CD4-positive, alpha-beta T cell treated with Interleukin-10 for 1 hour (primary cell): ENCODE measurements at places on chromosomes 5 and 9.

DNA sequence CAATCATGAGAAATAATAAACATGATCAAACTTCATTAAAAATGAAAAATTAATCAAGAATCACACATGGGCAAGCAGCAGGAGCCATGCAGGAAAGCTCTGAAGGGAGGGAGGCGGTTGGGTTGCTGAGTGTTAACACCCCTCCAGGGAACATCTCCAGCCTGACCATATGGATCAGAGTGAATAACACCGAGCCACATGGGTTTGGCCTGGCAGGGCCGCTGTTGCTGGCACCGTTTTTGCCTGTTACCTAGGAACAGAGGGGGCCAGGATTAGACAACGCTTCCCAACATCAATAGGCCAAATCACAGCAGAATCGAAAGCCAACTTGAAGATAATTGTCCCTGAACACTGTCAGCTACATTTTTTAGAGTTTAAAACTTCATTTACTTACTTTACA lies 160.2 kb downstream of the DENND1A start:
- DNase-seq, result no peak

DNA sequence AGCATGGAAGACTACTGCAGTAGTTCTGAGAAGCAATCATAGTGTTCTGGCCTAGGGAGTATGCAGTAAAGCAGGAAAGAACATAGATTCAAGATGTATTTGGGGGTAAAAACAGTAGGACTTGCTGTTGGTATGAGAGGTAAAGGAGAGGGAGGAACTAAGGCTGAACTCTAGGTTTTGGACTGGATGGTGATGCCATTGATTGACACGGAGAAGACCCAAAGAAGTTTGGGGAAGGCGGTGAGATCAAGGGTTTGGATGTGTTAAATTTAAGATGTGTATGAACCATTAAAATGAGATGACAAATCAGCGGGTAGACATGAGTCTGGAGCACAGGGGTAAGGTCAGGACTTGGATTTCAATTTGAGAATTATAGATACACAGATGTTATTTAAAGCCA lies 2.0 kb upstream of the CDC37L1 start:
- DNase-seq, result no peak

DNA sequence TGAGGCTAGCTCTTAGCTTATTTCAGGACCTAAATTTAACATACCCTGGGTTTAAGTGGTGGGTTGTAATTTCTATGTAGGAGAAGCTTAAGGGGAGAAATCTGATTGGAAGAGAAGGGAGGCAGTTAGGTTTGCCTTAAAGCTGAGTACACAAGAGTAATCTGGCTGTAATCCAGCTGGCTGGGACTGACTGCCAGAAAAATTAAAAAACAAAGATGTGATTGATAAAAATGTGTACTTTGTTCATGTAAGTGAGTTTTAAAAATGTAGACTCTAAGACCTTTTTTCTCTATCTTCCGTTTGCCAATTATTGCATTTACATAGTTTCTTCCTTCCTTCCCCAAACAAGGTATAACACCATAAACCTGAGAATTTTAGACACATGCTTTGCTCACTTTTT lies 17.5 kb upstream of the MSMP start:
- no peak for DNase-seq

- DNase-seq, result no peak
Observed at GRCh38 chr9:133673258-133673655, 37.1 kb downstream of the DBH start.

DNA sequence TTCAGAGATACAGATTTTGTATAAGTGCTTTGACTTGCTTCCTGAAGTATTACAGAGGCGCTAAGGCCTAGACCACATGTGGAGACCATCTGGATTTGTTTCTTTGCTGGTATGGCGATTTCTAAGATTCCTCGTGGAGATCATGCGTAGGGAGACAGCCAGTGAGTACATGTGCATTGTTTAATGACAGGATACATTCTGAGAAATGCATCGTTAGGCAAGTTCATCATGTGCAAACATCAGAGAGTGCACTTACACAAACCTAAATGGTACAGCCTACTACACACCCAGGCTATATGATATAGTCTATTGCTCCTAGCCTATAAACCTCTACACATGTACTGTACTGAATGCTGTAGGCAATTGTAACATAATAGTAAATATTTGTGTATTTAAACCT lies 16.5 kb upstream of the CEP120 start:
- no peak for DNase-seq

DNA sequence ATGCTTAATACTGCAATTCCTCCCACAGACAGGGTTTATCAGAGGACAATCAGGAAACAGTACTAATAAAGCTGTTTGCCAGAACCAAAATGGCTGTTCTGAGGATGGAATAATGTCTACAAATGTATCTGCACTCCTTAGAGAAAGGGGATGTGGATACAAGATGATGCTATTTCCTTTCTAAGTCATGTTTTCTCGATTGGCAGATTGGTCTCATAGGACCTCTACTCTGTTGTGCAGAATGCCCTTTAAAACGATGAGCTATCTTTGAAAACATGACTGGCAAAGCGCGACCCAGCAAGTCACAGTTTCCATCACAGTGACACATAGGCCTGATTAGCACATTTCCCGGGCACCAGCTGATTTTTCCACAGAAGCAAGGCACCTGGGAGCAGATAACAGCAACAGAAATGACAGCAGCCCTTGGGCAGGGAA lies 54.0 kb downstream of the AOPEP start:
- no peak for DNase-seq

DNA sequence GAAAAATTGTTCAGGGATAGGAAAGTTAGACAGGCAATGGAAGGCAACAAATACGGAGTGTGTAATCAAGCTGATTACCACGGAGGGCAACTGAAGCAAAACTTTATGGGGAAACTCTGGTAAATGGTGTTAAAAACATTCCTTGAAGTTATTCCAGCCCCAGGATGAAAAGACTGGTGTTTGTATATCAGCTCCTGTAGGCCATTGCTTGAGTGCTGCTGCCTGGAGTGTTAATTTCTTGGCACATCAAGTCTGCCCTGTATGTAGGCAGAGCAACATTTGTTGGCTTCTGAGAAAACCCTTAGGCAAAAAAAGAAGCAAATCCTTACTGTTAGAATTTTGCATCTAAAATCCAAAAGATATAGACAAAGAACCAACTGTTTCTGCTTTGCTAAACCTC lies 686.5 kb upstream of the ACO1 start:
- DNase-seq, result no peak

DNA sequence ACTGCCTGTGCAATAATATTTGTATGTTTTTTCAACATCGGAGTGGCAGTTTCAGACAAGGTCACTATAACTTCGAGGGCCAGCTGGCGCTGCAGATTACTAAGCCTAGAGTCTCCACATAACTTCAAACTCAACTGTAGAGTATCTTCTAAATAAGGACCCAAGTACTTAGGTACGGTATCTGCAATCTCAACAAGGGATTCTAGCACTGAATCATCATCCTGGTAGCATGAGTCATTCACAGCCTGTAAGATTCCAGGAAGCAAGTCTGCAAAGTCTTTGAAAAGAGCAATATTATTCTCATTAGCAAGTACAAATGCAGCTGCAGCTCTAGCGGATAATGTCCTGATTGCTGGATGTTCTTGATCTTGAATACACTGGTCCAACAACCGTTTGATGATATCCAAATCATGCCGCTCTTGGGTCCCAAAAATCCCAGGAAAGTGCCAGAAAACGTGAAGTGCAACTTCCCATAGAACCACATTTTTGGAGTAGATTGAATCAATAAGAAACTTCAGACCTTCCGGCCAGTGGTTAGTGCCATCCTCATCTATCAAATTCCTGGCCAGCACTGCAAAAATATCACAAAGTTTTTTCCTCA lies 654 bp downstream of the RANBP6 start:
- DNase-seq, result peak; percentile 16

GRCh38 chr9:38621434-38622287 lies 1.3 kb upstream of the ANKRD18A start:
- peak; percentile 49 for DNase-seq

GRCh38 chr9:131092548-131093440 lies 3.5 kb upstream of the AIF1L start:
- DNase-seq, result no peak

DNA sequence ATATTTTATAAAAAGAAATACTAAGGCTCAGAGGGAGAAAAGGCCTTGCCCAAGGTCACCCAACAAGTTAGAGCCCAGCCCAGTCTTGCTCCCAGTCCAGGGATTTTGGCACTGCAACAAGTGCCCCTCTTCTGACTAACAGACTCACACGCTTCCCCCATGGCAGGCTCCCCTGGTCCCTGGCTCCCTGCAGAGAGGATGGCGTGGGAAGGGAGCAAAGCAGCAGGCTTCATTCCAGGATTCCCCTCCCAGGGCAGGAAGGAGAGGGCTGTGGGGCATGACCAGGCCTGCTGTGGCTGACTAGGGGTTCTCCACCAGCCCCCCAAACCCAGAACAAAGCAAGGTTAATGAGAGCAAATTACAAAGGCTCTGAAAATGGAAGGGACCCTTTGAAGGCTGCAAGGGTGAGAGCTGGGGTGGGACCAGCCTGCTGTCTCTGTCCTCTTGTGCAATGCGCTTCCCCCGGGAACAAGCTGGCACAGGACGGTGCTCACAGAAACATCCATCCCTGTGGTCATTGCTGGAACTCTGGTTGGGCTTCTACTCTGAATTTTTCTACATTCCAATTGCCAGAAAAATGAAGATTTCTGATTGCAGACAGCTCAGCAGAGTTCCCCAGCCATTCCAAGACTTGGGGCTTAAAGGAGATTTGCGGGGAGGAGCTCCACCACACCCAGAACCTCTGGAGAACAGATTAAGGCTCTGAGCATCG lies 37.1 kb upstream of the FAT2 start:
- DNase-seq, result no peak

DNA sequence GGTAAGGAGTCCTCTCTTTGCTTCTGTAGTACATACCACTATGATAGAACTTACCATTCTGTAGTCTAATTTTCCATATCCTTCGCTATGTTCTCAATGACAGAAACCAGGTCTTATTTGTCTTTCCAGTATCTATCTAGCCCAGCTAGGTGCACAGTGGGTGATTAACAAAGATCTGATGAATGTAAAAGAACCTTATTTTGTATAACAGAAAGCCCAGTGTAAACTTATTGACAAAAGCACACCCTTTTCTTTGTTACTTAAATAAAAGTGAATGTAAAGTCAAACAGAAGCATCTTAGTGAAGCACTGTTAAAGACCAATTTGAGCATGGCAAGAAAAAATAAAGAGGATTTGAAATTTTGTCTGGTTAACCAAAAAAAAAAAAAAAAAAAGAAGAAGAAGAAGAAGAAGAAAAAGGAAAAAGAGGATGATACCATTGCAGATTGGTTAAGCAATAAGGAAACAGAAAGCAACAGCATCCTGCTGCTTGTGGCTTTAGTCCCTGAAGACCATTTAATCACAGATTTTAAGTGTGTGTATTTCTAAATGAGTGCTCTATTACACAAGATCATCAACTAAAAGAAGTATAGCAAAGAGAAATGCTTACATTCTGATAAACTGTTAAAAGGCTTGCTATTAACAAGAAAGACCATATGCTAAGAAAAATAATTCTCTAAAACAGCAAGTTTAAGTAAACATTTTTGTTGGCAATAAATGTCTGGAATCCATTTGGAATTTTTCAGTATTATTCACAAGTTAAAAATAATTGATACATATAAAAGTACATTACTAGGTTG lies 21.2 kb downstream of the MEGF9 start:
- no peak for DNase-seq

DNA sequence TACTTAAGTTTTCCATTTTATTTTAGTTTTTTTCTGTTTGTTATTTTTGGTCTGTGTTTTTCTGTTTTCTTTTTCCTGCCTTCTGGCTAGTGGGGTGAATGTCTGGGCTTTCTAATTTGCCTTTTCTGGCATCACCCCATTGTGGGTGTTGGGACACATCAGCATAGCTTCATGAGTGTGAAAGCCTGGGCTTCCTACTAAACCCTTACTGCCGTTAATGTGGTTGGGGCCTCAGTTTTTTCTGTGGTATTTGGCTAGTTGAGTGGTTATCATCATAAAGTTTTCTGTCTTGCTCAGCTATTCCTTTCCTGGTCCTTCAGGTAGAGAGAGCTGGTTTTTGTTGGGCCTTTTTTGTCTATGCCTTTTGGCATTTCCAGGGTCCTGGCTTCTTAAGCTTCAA lies 21.4 kb downstream of the C5orf47 start:
- DNase-seq, result no peak

DNA sequence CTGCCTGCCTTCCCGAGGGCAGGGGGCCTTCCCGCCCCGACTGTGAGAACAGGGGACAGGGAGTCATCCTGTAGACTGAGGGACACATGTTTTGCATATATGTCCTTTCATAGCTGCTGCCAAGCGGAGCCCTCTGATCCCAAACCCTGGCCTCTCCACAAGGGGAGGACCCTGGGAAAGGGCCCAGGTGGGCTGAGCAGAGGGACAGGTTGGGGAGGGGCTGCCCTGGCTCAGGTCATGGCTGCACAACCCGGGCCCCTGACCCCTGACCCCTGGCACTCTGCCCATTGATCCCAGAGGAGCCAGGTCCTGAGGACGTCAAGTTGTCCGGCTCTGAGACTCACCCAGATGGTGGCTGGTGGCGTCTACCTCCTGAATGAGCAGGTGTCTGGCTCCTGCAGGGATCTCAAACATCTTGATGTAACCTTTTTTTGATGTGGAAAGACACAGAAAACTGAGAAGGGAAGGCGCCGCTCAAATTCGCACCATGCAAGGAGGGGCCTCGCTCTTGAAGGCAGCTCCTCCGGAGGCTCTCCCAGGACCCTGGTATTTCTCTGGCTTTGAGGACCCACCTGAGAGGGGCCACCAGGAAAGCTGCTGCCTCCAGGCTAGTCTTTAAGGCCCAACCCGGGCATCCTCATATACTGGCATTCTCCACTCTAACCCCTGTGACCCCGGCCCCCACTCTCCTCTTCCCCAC lies 71.9 kb downstream of the ZNF354C start:
- no peak for DNase-seq

- DNase-seq, result no peak
Observed at GRCh38 chr9:86491468-86492266, 137.5 kb upstream of the TUT7 start.

DNA sequence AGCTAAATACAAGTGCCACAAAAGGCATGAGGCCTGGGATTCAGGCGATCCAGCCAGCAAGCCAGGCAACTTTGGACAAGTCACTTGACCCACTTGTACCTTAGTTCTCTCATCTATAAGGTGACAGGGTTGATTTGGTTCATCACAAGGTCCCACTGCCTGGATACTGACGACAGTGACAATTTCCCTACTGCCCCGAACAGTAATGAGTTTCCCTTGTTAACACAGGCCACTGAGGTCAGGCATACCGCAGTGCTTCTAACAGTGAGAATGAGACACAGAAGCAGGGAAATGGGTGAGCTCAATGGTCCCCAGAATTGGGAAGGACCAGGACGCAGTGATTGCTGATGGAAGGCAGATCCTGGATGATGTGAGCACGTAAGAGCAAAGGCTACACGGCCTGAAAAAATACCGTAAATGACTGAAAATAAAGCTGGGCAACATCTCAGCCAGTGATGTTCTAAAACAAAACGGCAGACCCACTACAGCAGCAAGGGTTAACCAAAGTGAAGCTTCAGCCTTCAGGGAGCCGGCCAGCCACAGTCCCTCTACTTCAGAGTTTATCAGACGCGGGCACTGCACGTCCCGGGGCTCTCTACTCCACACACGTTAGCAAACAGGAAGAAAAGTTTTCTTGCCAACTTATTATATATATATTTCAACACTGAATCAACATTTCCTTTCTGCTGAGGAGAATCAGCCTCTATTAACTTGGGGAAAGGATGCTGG lies 846 bp downstream of the MGAT1 start:
- DNase-seq, result no peak
